ENCODE measurements at places on chromosomes 4 and X.

DNA sequence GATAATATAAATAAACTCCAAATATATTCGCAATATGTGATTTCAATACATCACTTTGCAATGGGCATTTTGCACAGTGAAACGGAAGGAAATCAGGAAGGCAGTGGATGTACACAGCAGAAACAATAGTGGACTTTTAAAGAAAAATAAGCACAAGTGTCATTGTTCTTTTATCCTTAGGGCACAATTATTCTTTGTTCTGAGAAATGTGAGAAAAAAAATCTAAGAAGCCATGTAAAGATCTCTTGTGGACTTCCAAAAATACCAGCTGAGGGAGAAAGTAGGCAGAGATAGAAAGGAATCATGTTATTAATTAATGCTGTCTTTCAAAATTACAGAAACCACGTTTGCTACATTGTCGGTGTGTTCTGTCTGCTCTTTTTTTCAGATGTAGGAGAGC is 17.6 kb upstream of the PRRG1 start:
- no peak for DNase-seq

DNA sequence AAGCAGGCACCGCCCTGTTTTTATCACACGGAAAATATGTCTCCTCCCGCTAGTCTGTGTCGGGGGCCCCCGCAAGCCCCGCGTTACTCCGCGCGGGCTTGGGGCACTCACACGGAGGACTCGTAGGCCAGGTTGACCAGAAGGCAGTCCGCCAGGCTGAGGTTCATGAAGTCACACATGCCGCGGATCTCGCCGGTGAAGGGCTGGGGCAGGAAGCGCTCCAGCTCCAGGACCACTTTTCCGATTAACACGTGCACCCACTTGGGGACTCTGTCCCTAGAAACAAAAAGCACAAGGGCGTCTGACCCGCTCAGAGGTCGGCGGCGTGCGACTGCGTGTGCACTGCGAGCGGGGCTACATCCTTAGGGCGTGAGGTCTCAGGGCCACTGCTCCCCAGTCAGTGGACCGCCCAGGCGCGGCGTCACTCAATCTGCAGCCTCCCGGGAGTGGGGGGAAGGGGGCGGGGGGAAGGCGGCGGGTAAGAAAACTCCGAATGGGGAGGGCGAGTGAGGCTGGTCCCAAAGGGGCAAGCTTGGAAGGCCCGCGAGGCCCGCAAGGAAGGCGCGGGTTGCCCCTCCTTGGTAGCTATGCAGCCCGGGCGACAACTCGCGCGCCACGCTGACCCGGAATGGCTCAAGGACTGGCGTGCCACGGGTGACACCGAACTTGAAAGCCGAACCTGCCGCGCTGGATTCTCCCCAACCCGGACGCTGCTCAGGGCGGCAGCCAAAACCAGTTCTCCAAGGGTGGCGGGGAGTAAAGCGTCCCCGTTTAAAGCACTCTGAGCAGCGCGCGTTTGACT is 722 bp downstream of the NAAA start:
- DNase-seq, result peak; percentile 78

DNA sequence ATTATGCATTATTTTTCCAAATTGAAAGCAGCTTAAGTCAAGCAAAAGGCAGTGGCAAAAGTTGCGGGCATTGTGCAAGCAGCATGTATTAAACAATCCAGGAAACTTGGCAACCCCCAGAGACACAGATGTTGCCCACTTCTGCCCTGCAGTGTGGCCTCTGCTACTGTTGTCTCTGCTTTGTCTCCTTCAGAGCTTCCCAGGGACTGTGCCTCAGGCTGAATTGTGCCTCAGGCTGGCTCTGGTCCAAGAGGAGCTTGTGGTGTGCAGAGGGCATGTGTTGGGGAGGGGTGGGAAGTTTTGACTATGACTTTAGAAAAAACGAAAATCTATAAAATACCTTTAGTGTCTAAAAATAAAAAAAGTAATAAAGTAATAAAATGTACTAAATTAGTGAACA is 201.4 kb downstream of the CCSER1 start:
- DNase-seq, result no peak

DNA sequence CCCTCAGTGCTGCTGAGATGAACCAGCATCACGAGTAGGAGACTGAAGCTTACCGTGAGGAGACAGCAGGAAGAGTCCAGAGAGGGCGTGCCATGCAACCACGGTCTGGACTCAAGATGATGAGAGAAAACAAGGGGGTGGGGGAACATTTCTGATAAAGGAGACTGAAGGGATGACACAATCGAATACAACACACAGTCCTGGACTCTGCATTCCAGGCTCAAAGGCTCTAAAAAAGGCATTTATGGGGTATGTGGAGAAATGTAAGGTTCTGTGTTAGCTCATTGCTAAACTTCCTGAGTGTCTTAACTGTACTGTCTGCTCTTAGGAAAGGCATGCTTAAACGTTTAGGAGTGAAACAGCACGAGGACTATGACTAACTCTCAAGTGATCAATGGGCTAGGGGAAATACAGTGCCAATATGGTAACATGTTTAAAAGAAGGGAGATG is 20.6 kb upstream of the IRAK1 start:
- no peak for DNase-seq

DNA sequence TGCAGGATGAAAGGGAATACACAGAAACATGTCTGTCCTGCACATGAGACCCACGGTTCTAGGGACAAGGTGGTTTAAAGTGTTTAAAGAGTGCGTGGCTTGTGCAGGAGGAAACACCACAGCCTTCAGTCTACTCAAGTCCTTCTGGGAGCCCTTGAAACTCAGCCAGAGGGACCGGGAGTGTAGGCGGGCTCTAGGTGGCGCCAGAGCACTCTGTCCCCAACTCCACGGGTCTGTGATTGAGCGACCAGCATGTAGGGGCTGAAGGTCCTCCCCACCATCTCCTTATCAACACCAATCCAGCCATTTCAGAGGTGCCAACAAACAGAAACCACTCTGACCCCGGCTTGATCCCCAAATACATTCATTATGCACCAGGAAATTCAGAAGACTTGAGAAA is 82.0 kb upstream of the CLDN34 start:
- peak; percentile 47 for DNase-seq

- no peak for DNase-seq
These were observed 23.0 kb downstream of the GRXCR1 start for GRCh38 chr4:42915484-42915883.

GRCh38 chr4:88442689-88443191 is 14.2 kb upstream of the HERC5 start:
- no peak for DNase-seq

DNA sequence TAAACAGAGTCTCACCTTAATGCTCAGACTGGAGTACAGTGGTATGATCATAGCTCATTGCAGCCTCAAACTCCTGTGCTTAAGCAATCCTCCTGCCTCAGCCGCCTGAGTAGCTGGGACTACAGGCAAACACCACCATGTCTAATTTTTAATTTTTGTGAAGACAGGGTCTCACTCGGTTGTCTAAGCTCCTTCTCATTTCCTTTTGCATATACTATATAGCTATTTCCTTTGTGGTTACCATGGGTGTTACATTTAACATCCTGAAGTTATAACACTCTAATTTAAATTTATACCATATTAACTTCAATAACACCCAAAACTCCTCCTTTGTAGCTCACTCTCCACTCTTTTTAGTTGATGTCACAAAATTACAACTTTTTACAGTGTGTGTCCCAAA is 114.3 kb downstream of the DCK start:
- DNase-seq, result no peak

- no peak for DNase-seq
These were observed 4.5 kb upstream of the HSD17B13 start for GRCh38 chr4:87327136-87327535.

DNA sequence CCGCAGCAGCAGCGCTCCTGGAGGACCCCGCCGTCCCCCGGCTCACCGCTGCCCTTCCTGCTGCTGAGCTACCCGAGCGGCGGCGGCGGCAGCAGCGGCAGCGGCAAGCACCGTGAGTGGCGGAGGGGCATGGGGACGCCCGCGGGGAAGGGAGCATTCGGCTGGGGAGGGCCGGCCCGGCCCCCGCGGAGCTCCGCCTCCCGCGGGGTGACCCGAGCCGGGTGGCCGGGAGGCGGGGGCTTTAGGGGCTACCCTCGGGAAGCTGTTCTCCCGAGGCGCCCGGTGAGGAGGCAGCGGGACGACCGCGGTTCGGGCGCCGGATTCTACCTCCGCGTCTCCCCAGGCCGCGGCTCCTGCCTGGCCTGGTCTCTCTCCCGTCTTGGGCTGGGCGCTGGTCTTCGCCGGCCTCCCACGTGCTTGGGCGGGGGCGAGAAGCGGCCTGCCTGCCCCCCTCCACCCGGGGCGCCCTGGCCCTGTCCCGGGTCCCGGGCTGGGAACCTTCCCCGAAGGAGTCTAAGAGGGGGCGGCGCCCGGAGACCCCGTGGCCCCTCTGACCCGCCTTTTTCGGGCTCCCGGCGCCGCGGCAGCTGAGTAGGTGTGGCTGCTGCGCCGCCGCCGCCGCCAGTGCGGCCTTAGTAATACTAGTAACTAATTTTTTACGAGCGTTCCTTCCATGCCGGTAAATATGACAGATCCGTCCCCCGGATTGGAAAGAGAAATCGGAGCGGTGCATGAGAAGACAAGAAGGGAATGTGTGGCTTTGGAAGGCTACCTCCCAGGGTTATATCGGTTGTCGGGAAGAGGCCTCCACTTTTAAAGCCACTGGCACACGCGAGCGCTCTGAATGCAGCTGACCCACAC is 16.4 kb upstream of the RUFY3 start:
- peak; percentile 54 for DNase-seq

GRCh38 chr4:151429957-151430570 is 21.1 kb downstream of the FHIP1A start:
- DNase-seq, result no peak

DNA sequence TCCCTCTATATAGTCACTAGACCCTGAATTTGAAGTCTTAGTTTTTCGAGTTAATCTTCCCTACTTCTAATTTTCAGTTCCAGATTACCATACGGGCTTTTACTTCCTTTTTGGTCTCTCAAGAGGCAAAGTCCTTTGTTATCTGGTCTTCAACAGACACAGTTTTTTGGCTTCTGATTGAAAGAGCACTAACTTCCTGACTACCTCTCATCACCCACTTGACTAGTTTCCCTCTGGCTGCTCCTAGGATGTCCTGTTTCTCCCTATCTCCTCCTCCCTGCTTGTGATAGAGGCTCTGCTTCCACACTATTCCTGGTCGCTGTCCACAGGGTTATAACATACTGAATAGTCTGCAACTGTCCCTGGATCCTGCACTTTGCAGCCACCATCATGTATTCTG is 16.7 kb upstream of the WDR44 start:
- no peak for DNase-seq

DNA sequence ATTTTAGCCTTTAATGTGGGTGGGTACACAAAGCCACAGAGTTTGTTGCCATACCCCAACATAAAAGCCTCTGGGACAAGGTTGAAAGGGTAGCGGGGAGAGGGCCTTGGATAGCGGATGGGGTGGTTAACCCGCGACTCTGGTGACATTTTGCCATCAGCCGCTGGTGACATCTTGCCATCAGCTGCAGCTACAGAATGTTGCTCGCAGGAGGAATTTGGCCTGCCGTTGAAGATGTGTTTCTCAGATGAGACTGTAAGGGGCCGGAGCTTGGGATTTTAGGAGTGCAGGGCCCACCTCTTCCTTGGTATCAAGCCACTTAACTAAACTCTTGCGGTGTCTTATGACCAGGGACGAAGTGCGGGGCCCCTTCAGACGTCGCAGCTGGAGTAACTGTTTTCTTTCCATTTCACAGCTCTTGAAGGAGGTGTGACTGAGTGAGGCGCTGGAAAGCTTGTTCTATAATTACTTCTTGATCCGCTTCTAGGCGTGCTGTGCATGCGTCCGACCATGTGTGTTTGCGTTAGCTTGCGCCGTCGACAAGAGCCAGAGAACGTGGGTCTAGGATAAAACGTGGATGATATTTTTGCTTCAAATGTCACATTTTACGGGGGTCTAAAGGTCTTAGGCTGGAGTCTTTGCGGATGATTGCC is 820 bp upstream of the RASL11B start:
- DNase-seq, result no peak
